ENCODE measurements at places on chromosomes 12 and 14.

DNA sequence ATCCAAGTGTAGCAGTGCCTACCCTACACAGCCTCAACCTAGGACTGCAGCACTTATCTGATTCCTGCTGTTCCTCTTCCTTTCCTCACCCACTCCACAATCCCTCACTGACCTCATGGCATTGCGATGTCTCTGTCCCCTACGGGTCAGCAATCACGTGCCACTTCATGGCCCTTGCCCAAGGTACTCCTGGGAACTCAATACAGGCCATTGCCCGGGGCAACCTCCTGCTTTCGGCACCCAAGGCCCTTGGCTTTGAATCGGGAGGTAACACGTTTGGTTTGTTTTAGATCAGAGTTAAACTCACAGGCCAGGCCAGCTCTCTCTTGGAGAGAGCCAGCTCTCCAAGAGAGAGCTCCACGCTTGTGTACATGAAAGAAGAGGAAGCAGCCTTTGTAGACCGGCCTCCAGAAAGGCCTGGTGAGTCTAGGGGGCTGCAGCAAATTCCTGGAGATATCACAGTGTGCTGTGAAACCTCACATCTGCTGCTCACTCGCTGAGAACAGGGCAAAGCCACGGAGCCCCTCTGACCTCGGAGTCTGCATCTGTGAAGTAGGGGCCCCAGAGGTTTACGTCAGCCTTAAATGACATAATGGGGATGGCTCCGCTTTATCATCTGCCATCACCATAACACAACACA lies 12.2 kb downstream of the CLMN start:
- DNase-seq, result peak; percentile 63

- DNase-seq, result no peak
Measured at GRCh38 chr12:41897593-41897992, 247.1 kb downstream of the GXYLT1 start.

DNA sequence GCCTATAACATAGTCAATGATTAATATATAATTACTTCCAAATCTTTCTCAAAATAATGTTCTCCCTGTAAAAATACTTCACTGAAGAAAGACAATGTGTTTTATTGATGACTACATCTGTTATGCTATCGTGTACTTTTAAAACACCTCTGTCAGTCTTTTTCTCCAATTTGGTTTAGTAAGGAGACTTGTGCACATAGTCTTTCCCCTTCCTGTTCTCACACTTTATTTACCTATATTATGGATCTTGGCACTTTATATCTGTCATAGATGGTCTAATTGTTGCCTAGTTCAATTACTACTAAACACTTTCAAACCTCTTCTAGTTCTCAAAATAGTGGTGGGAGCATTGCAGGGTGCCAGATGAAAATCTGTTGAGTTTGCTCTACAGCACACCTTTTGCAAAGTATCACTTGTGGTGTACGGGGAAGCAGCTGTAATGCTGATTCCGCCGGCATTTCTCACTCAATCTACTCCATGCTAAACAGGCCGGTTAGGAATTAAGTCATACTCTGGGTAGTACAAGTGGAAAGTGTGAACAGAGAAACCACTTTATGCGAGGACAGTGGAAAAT lies 1.1 kb upstream of the INSM2 start:
- no peak for DNase-seq

- DNase-seq, result no peak
Measured at GRCh38 chr12:69163681-69164362, 75.5 kb upstream of the CPSF6 start.

GRCh38 chr14:105171004-105171673 lies 2.6 kb upstream of the JAG2 start:
- DNase-seq, result no peak

All from BE2C (cell line).